ENCODE measurements at places on chromosomes 12 and 14. TPM values are rescaled to one million over a fixed set of nuclear protein-coding genes. Genes with fewer than 3 reads are reported as not detected.

KCNC2 gene
- total RNA-seq, result not detected

GPX2 gene
- not detected for total RNA-seq

GRCh38 chr12:2152134-2152533 is 99.3 kb downstream of the CACNA1C start:
- no peak for DNase-seq

DNA sequence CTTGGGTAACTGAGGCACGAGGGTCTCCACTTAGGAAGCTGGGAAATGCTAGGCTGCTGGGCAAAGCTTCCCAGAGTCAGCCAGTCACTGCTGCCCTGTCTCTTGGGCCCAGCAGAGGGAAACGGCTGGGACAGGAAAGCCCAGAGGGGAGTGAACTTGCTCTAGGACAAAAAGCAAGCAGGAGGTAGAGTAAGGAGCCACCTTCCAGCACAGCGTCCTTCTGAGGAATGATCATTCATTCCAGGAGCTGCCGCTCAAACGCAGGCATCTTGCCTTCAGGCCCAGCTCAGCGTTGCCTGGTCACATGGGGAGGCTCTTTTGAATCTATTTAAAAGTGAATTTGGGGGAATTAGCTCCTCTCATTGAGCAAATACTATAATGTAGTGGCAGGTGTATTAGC is 118.6 kb downstream of the CRACR2A start:
- DNase-seq, result no peak

DNA sequence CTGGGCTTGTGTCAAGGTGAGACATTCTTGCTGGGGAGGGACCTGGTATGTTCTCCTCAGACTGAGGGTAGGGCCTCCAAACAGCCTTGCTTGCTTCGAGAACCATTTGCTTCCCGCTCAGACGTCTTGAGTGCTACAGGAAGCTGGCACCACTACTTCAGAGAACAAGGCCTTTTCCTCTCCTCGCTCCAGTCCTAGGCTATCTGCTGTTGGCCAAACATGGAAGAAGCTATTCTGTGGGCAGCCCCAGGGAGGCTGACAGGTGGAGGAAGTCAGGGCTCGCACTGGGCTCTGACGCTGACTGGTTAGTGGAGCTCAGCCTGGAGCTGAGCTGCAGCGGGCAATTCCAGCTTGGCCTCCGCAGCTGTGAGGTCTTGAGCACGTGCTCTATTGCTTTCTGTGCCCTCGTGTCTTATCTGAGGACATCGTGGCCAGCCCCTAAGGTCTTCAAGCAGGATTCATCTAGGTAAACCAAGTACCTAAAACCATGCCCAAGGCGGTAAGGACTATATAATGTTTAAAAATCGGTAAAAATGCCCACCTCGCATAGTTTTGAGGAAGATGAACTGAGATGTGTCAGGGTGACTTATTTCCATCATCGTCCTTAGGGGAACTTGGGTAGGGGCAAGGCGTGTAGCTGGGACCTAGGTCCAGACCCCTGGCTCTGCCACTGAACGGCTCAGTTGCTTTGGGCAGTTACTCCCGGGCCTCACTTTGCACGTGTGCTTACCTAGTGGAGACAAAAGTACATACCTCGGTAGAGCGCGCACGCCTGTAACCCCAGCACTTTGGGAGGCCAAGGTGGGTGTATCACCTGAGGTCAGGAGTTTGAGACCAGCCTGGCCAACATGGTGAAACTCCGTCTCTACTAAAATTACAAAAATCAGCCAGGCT is 4.3 kb downstream of the GAPDH start:
- DNase-seq, result peak; percentile 85

DNA sequence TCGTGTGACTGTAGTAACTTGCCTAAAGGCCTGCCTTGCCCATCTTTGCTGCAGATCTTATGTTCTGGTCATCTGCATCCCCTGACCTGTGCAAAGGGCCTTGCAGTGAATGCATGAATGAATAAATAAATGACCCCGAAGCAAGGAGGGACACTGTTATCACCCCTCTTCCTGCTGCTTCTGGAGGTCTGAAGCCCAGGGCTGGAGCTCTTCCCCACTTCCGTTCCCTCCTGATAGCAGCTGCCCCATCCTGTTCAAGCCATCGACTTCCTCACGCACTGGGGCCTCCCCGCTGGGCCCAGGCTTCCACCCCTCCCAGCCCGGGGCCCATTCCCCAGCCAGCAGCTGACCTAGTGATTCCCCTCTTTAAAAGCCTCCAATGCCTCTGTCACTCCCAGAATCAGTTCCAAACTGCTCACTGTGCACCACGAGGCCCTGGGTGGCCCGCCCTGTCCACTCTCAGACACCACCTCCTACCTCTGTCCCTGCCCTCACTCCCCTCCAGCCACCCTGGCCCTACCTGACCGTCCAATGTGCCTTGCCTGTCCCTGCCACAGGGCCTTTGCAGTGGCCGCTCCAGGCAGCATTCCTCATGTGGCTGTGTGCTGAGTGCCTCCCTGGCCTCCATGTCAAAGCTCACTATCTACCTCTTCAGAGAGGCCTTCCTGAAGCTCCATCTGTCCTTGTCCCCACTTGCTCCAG is 78.6 kb downstream of the SCARB1 start:
- no peak for DNase-seq

DNA sequence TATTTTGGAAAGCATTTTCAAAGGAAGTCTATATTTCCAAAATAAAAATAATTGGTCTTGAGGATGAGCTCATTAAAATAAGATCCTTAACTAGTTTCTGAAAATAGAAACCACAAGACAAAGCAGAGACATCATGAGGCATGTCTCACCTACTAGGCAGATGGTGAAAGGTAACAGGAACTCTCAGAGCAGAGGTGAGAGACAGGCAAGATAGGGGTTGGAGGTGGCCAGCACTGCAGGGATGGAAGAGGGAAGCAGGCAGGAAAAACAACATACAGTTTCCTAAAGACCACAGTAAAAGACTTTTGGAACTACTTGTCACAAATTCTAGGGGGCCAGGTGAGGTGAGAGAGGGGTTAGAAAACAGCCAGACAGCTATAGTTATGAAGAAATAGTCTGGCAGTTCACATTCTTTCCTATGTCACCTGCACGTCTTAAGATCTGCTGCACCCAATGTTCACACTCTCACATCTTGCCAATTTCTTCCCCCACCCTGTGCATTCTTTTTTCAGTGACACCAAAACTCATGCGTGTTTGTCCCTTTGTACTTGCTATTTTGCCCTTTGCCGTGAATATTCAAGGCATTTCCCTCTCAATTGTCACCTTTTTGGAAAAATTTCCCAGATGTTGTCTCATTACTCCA is 341.7 kb upstream of the KITLG start:
- no peak for DNase-seq

Data from M059J (cell line).